H7 (cell line): ENCODE measurements at places on chromosomes 12 and 14. TPM values are rescaled to one million over a fixed set of nuclear protein-coding genes. Genes with fewer than 3 reads are reported as not detected.
A peak's percentile ranks its signal among the peaks of the same experiment; 100 is the strongest.

The RASSF9 gene
- 0.41 and 0.87 TPM in 2 replicates for total RNA-seq

The FITM1 gene
- total RNA-seq, result not detected in 2 replicates

The GSG1 gene
- 0.07 TPM in 1 of 2 replicates, not detected in the other for total RNA-seq

The FGF23 gene
- total RNA-seq, result 0.17 and 0.37 TPM in 2 replicates

The RAD9B gene
- not detected in 2 replicates for total RNA-seq

The IL31 gene
- not detected in 2 replicates for total RNA-seq

The PTPRB gene
- 0.62 and 1.0 TPM in 2 replicates for total RNA-seq

The TRIM9 gene
- total RNA-seq, result 0.70 and 0.73 TPM in 2 replicates

The STAB2 gene
- not detected in 2 replicates for total RNA-seq

The NYNRIN gene
- 3.6 and 6.1 TPM in 2 replicates for total RNA-seq

The KCNK13 gene
- total RNA-seq, result 0.07 and 0.28 TPM in 2 replicates

The LHX5 gene
- total RNA-seq, result 0.07 and 0.85 TPM in 2 replicates

DNA sequence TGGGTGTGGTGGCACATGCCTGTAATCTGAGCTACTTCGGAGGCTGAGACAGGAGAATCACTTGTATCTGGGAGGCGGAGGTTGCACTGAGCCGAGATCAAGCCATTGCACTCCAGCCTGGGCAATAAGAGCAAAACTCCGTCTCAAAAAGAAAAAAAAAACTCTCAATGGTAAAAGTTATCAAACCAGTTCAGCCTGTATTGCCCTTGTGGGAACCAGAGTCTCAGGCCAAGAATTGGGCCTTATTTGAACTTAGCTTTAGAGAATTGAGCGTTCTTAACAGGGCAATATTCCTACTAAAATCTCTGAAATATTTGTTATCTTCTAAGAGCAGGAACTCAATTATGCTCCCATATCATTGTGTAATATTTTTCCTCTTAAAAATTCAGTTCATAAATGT is 7.7 kb upstream of the MDM2 start:
- no peak for DNase-seq

- DNase-seq, result no peak
Measured at GRCh38 chr14:64654246-64654900, 49.9 kb upstream of the PLEKHG3 start.

DNA sequence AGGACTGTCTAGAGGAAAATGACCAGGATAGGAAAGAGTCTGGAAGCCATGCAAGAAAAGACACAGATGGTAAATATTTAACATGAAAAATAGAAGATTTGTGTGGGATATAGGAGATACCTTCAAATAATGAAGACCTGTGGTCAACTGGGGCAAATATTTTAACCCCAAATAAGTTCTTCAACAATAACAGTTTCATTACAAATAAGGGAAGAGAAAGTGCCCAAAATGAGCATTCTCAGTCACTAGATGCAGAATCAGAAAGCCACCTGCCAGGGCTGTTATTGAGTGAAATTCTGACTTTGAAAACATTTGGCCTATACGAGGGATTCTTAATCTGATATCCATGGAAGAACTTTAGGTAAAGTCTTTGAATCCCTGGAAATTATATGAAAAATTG is 231.2 kb upstream of the PLEKHG7 start:
- DNase-seq, result no peak

- no peak for DNase-seq
Measured at GRCh38 chr12:16228067-16228466, 49.4 kb downstream of the SLC15A5 start.

DNA sequence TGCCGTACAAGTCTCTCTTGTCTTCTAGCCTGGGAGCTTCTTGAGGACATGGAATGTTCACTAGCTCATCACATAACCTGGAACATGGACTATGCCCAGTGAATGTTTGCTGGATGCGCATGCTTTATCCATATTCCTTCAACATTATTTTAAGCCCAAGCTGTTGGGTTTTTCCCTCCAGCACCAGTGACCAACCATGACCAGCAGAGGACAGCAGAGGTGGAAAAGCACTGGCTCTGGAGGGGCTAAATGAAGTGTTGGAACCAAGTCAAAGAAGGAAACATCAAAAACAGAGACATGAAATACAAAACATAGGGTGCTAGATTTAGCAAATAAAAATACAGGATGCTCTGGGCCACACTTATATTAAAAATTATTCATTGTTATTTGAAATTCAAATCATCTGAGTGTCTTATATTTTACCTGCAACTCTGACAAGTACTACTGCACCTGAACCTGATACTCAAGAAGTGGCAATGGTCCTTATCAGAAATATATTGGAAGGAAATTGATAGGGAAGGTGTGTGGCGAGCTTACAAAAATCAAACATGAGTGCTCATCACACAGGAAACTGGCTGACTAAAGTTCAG is 23.1 kb upstream of the HELB start:
- DNase-seq, result peak; percentile 22

- DNase-seq, result no peak
Measured at GRCh38 chr12:125687820-125688219, 622.6 kb downstream of the AACS start.

DNA sequence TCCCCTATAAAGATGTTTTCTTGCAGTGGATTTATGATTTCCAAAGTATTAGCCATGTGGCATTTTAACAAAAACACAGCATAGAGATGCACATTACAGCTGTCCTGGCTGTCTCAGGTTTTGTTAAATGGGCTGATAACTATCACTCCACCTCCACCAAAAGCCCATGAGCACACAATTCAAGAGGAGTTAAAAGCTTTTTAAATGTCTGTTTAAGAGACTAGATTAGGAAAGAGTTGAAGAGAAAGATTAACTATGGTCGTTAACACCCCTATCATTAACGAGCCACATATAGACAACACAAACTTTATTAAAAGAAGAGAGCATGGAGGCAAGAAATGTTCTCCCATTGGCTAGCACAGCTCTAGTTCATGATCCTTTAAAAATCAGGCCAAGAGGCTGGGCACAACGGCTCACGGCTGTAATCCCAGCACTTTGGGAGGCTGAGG is 14.5 kb downstream of the CBX5 start:
- no peak for DNase-seq

GRCh38 chr12:23564451-23565152 is 384.9 kb downstream of the SOX5 start:
- DNase-seq, result no peak

DNA sequence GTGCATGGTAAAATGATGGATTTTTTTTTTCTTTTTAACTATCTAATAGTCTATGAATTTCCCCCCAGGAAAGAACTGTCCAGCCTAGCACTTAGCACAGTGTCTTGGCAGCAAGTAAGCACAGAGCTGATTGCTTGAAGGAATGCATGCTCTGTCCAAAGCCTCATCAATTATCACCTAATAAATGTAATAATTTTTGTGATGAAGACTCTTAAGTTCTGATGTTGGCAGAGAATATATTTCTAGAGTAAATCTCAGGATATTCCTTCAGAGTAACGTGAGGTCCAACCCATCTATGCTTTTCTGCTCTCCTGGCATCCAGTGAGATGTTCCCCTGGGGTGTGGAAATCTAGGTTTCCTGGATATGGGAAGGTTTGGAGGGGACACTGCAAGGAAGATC is 152.4 kb downstream of the TMX1 start:
- DNase-seq, result no peak

GRCh38 chr14:105885561-105886320 is 359.4 kb downstream of the TMEM121 start:
- DNase-seq, result no peak

- no peak for DNase-seq
Measured at GRCh38 chr14:28719130-28719529, 47.5 kb upstream of the FOXG1 start.

DNA sequence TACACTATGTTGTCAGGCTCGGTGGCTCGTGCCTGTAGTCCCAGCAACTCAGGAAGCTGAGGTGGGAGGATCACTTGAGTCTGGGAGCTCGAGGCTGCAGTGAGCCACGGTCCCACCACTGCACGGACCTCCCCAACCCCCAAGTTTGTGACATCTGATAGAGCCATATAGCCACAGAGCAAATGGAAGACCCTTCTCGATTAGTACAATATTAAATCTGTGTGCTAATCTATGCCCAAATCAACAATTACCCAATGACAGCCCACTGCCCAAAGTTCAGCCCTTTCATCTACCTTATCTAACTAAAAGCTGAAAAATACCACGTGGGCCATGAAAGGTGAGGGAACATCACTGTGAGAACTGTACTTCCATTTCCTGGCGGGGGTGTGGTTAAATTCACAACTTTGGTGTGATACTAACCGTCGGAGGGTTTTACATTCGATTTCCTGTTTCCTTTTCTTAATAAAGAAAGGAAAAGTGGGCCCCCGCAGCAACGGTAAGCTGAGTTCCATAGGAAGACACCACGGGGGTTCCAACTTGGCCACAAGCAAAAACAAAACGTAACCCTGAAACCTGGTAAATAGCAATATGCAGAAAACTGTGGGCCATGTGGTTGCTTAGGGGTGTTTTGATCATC is 31.2 kb upstream of the FOS start:
- DNase-seq, result no peak

DNA sequence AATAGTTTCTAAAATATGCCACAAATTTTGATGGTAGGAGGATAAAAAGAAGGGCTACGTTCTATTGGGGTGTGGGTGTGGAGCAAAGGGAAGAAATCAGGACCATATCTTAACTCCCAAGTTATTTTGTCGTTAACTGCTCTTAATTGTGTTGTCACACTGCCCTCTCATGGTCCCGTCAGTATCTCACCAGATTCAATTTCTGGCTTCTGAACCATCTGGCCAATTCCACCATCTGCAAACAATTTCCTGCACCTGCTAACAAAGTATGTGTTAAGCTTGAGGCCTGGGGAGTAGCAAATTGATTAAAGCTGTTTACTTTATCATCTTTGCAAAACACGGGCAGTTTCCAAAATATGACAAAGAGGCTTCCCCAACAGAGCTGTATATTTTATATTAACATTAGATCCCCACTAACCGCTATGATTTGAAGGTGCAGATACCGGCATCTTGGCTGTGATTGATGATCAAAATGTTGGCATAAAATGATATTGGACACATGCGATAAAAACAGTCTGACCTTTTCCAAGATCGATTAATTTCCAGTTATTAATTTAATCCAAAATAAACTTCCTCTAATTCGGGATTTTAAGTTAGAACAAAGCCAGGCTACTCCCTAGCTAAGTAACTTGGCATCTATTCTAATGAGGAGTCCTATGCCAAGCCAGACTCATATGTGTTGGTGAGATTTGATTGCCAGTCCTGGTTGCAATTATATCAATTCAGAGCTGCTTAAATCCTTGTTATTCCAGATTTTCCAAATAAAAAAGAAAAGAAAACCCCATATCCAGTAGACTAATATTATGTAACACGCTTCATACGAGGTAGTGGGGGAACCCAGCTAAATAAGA is 6.9 kb upstream of the DNM1L start:
- peak; percentile 78 for DNase-seq

DNA sequence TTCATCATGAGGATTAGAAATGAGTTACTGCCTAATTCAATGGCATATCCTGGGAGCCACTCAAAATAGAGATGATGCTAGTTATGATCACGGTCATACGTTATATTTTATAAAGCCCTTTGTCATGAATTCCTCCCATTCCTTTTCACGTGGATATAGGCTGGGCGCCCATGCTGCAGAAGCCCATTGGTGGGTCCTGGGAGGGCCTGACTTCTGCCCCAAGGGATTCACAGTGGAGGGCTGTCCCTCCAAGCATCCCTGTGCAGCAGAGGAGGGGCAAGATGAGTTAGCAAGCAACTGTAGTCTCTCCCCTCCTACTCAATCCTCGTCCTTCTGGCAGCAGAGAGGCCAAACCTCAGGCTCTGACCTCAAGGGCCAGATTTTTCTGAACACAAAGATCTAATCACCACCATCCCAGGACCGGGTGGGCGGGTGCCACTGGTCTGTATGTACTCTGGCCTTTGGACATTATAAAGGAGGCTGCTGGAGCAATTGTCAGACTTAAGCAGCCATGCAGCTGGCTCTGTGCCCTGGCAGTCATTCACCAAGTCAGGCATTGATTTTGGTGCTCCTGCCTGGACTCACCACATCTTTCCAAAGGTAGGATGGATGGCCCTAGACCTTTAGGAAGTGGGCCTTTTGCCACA is 8.6 kb downstream of the GLTP start:
- no peak for DNase-seq

GRCh38 chr12:104243551-104243950 is 28.0 kb downstream of the TXNRD1 start:
- DNase-seq, result no peak

DNA sequence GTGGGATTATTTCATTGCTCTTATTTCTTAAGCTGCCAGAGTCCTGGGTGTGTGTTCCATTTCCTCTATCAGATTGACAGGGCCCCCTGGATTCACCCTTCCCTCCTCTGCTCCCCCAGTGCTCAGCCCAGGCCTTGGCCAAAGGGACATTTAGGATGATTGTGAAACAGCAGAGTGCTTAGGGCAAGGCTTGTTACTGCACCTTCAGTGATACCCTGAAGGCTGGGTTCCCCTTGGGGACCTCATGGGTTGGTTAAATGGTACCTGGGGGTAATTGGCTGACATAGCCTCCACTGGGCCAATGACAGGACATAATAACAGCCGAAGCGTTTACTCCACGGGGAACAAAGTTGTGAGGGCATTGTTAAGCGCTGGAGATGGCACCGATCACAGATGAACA is 1.3 kb upstream of the KRT72 start:
- no peak for DNase-seq

- DNase-seq, result no peak
Measured at GRCh38 chr12:91620992-91621391, 438.4 kb upstream of the DCN start.

DNA sequence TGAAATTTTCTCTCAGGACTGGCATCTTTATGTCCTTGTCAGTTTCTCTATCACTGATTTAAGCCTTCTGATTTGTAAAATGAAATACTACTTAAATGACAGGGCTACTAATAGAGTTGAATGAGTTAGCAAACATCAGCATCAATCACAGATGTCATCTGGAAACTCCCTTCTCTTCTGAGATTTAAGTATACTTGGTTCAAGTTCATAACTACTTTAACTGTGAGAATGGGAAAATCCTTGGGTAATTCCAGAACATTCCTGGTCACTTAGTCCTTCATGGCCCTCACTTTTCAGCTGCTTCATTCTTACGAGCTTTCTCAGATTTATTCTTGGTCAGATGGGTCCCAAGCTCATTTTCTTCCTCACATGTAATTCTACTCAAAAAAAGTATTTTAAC is 1655.3 kb upstream of the FLRT2 start:
- no peak for DNase-seq

GRCh38 chr14:61331992-61332657 is 10.7 kb downstream of the PRKCH start:
- no peak for DNase-seq

GRCh38 chr12:43338848-43339526 is 213.0 kb downstream of the ADAMTS20 start:
- DNase-seq, result peak; percentile 30
